Kidney epithelial cell (primary cell): ENCODE measurements at places on chromosomes 3 and 15.

- DNase-seq = no peak
Measured at GRCh38 chr3:194130807-194131589, 5.0 kb upstream of the HES1 start.

GRCh38 chr3:99761415-99762165 lies 56.1 kb upstream of the CMSS1 start:
- no peak for DNase-seq

GRCh38 chr3:153881201-153881600 lies 240.0 kb upstream of the ARHGEF26 start:
- peak; percentile 43 for DNase-seq

DNA sequence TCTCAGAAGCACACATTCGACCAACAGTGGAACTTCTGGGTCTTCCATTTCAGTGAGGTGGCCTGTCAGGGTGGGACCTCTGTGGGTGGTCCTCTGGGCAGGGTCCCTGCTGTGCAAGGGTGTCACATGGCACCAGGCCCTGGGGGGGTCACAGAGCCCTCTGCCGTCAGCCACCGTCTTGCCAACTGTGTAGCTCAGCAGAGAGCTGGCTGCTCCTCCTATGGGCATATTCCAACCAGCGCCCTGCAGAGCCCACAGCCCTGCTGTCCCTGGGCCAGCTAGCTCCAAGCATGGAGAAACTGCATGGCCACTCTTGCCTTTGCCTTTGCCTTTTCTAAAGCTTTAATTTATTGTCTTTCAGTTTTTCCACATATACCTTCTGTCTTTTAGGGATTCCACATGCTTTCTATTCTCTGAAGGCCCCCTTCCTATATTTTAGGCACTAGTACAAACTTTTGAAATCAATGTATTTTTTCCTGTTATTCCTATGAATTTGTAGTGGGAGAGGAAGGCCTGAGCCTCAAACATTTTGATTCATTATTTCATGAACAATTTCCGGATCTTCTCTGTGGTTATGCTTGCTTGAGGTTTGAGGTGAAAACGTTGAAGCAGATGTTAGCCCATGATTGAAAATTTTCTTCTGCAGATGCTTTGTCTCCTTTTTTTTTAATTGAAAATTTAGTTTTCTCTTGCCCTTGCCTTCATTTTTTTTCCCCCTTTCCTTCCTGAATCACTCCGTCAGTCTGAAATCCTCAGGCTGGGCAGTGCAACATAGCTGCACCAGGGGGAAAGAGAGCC lies 11.7 kb downstream of the IQCF1 start:
- DNase-seq = no peak

DNA sequence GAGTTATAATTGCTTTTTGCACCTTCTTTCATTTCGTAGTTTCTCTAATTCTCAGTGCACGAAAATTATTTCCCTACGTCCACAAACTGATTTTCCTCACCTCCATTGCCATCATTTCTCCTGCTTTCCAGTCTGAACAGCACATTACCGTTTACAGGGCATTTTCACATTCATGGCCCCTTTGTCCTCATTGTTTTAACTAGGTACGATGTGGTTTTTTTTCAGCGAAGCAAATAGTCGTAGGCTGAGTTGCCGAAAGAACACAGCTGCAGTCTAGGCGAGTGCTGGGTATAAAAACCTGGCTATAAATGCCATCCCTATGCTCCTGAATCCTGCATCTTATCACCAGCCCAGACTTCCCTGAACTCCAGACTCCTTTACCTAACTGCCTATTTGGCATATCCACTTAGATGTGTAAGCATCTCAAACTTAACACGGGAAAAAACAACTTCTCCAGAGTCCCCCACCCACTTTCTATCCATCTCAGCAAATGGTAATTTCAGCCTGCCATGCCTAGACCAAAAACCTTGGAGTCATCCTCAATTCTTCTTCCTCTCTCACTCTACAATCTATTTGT lies 691 bp upstream of the FSIP1 start:
- DNase-seq = no peak

GRCh38 chr3:195542316-195542697 lies 818 bp downstream of the PPP1R2 start:
- DNase-seq = no peak

GRCh38 chr3:102790747-102791325 lies 356.0 kb downstream of the ZPLD1 start:
- DNase-seq = peak; percentile 7

DNA sequence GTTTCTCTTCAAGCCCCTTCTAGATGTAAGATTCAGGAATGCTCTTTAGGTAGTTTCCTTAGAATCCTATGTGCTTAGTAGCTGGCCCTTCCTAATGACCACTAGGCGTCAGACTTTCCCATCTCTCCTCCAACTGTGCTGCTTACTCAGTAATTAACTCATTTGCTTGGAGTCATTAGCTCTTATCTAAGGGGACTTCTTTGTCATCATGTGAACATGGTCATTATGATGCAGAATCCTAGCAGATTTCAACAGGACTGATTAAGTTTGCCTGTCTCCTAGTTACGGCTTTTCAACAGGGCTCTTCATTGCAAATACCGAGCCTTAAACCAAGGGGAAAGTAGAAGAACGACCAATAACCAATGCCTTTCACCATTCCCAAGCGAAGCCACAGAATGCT lies 46.4 kb downstream of the GJD2 start:
- DNase-seq = no peak

GRCh38 chr15:81012588-81012987 lies 11.9 kb downstream of the TLNRD1 start:
- DNase-seq = no peak

- no peak for DNase-seq
Measured at GRCh38 chr3:48157202-48157840, 30.9 kb downstream of the CDC25A start.

DNA sequence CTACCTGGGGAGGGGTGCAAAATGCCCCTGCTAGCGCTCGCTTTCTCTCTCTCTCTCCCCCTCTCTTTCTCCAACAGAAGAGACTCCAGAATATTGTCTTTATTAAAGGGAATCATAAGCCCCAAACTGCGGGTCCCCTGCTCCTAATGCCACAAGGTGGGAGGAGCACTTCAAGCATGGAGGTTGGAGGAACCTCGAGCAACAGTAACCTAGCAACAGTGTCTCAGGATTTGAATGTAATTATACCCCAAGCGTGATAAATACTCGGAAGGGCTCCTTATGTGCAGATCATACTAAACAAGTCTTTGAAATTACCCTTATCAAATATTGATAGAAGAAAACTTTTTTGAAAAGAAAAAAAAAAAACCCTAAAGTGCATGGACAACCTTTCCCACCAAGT lies 582.2 kb upstream of the PPP2R3A start:
- DNase-seq = no peak

DNA sequence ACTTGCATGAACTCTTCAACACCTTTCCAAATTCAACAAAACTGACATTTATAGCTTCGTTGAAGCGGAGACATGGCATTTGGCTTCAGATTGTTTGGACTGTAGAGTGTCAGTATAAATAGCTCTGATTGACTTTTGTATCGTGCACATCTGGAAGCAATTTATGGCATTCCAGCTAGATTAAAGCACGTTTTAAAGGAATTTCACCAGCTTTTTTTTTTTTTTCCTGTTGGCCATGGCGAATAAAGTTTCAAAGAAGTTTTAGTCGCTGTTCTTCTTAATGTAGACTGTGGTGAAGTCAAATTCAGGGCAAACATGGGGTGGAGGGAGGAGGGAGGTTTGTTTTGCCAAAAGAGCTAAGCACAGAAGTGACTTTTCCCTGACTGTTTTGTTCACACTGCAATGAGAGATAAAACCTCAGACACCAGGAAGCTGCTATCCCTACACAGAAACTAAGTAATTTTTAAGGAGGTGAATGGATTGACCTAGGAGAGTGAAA lies 391.0 kb upstream of the RARB start:
- no peak for DNase-seq

- no peak for DNase-seq
Measured at GRCh38 chr3:123044981-123045763, 17.6 kb upstream of the SEMA5B start.

DNA sequence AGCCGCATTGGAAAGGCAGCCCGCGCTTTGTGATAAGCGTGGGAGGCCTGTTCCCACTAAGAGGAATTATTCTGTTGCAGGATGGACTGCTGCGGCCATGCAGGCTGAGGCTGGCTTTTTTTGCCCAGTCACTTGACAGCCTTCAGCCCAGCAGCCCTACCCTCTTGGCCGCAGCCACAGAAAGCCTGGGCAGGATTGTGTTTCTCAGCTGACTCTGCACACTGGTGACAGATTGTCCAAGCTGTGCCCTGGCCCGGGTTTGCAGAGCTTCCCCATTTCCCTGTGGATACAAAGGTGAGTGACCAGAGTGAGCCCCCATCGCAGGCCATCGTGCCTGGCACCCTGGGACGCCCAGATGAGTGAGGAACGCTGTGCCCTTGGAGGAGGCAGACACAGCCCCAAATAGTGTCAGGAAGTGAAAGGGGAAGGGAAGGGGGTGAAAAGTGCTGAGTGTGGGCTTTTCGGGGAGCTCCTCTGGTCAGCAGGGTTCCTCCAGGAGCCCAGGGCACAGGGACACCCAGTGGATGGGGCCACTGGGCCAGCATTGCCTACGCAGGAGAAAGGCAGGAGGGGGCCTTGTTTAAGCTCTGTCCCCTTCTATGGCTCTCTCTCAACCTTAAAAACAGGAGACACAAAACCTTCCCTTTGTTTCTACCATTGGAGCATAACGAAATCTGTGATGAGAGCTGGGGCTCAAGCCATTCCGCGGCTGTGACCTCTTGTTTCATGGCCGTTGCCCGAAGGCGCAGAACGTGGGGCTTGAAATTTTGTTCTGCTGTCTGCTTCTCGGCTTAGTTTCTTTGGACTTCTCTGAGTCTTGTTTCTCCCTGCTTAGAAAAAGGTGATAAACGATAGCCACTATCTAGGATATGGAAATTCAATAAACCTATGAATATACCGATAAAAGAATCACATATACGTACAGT lies 91.5 kb upstream of the MEF2A start:
- no peak for DNase-seq

- DNase-seq = no peak
Measured at GRCh38 chr15:41979493-41980266, 7.3 kb upstream of the EHD4 start.

GRCh38 chr3:168155303-168155702 lies 59.6 kb upstream of the GOLIM4 start:
- DNase-seq = no peak

DNA sequence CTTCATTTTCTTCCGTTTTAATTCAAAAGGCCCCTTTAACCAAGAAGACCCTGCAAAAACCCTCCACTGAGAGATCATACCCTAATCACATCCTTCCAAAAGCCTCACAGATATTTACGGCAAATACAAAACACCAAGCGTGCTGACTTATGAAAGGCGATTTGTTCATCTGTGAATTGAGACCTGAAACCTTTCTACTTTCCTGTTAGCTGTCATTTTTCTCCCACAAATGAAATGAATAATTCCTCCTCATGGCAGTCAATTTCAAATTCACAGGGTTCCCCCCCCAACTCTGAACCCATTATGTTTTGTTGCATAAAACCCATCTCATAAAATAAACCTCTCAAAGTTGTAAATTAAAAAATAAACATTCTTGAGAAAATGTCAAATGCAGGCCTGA lies 149.6 kb downstream of the PDZRN3 start:
- DNase-seq = no peak

DNA sequence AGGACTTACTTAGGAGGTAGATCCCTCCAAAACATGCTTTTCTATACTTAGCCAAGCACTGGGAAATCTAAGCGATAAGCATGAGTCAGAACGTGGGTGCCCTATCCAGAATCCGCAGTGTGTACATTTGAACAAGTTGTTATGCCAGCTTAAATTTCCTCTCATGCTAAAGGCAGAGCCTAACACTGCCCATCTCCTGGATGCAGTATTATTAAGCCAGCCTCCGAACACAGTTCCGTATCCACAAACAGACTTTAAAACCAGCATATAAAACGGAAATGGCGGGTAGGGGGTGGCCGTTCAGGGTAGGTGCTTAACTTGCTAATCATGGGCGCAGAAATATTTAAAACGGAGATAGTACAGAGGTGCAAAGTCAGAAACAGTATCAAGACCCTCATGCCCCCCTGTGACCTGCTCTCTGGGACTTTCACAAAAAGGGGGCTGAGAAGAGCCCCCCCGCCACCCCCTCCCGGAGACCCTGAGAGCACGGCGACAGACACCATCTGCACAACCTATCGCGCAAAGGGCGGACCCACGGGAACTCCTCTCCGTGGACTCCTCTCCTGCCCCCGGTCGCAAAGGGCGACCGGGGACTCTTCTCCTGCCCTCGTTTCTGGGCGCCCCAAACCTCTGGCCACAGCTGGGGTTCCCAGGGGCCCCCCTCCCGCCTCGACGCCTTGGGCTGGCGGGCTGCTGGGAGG lies 889 bp upstream of the LRRIQ4 start:
- DNase-seq = peak; percentile 16

- no peak for DNase-seq
Measured at GRCh38 chr15:94286583-94286982, 55.2 kb downstream of the MCTP2 start.

GRCh38 chr3:80232760-80233159 lies 465.0 kb upstream of the ROBO1 start:
- peak; percentile 87 for DNase-seq

DNA sequence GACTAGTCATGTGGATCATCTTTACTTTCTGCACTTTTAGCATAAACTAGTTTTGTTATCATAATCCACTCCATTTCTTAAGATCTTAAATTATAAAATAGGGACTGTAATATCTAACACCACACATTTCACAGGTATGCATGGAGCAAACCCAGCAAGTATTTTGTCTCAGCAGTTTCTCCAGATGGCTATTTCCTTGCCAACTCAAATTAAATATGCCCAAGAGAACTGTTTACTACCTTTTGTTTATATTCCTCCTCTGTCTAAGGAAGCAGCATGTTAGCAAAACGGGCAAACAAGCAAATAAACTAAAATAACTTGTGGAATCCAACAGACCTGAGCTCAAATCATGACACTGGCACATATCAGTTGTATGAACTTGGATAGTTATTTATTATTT lies 379.8 kb downstream of the LSAMP start:
- DNase-seq = no peak

DNA sequence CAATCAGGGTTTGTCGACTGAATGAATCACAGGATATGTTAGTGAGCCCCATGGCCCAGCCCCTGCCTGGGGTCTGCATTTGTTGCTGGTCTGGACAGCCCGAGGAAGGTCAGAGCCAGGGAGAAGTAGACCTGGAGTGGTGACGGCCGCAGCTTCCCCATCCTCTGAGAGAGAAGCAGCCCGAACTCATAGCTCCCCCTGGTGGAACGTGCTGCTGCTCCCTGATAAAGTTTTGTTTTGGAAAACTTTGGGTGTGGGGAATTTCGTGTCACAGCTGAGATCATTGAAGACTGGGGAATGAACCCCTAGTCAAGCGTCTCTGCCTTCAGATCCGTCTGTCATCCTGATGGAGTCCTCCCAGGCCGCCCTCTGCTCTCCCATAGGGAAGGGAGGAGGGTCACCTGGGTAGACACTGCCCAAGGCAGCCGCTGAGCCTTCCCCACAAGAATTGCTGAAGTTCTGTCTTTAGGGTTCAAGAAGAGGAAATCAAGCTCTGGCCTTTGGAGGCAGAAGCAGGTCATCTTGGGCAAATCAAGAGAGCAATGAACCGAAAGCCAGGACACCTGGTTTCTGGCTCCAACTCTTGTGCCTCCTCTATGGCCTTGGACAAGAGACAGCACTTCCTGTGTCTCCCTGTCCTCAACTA lies 60.5 kb downstream of the GLDN start:
- DNase-seq = no peak
